ENCODE measurements at places on chromosomes 2 and 18.

DNA sequence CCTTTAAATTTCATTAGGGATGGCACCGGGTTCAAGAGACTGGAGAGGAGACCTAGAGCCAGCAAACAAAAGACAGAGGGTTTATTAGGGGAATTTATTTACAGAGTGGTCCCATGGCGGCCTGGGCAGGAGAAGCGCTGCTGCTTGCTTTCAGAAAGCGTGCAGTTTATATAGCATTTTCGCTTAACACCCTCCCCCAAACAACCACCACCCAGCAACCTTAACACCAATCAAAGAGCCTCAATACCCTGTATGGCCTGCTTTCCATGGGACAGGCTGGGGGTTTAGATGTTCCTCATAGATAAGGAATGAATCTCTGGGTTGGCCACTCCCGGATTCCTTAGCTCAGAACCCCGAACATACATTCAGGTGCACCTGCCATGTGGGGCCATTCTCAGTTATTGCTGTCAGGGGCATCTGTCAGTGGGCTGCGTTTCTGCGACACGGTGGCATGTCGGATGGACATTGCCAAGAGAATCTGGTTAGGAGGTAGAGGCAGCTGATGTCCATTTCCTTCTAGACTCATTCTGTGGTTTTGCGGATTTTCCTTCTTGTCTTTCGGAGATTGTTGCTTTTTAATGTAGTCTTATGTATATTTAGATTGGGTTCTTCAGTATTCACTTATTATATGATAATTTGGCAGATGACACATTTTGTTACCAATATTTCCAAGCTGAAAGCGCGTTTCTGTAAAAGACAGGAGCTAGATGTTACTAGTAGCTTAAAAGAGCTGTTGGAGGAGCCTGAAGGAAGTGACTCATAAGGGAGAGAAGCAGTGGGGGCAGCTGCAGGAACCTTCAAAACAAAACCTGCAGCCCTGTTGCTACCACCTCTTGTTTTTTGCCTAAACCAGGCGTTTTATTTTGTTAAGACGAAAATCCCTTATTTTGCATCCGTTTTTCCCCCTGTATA, 7.2 kb downstream of the AGAP1 start:
- DNase-seq: no peak

GRCh38 chr2:61853086-61853846, 594 bp downstream of the FAM161A start:
- no peak for DNase-seq

DNA sequence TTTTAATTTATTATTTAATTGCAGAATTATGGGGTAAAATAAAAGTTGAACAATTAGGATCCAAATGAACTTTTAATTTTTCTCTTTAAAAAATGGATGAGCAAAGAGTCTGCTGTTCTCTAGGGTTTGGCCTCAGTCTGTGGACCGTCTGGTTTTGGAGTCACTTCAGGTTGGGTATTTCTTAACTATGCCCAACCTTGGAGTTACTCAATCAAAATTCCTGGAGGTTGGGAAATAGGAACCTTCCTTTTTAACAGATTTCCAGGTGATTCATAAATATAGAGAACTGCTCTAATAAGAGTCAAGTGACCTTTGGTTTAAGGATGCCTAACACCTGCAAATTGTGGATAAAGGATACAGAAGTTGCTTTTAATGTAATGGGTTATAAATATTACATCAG, 241.5 kb upstream of the GCFC2 start:
- DNase-seq: no peak

DNA sequence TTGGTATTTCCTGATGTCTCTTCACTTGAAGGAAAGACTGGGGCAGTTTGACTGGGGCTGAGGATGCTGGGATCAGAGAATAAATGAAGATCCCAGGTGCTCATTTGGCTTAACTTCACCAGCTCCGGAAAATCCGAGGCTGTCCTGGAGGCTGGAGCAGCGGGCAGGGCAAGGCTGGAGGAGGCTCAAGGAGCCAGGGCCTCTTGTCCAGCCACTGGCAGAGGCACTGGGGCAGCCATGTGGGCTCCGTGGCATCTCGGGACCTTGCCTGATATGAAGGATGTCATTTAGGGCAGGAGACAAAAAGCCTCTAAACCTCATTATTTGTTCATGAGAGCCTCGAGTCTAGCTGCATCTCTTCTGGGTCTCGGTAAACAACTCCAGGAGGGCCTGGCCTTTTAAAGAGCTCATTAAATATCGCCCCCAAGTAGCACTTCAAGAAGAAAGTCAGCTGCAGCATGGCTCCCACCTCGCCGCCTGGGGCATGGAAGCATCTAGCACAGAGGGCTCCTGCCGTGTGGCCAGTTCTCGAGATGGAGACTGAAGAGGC, 13.5 kb upstream of the GPR55 start:
- DNase-seq: no peak

DNA sequence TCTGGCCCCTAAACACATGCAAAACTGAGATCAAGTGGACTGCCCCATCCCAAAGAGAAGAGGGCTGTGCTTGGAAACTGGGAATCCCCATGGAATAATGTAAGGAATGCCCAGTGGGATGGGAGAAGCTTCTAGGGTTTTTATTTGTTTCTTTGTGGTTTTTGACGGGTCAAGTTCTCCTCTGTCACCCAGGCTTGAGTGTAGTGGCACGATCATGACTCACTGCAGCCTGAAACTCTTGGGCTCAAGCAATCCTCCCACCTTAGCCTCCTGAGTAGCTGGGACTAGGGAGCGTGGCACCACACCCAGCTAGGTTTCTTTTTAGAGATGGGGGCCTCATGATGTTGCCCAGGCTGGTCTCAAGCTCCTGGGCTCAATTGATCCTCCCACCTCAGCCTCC, 101.7 kb upstream of the ZSWIM2 start:
- no peak for DNase-seq

DNA sequence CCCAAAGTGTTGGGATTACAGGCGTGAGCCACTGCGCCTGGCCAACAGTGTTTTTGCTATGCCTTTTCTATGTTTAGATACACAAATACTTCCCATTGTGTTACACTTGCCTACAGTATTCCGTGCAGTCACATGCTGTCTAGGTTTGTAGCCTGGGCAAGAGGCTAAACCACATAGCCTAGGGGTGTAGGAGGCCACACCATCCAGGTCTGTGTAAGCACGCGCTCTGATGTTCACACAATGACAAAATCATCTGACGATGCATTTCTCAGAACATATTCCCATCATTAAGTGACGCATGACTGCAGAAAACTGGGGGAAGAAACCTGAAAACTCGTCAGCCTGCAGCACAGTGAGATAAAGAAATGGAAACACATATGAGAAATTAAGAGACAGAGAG, 46.1 kb upstream of the TWIST2 start:
- no peak for DNase-seq

- DNase-seq: no peak
These were observed 64.1 kb downstream of the PTPN4 start for GRCh38 chr2:119823734-119824334.

DNA sequence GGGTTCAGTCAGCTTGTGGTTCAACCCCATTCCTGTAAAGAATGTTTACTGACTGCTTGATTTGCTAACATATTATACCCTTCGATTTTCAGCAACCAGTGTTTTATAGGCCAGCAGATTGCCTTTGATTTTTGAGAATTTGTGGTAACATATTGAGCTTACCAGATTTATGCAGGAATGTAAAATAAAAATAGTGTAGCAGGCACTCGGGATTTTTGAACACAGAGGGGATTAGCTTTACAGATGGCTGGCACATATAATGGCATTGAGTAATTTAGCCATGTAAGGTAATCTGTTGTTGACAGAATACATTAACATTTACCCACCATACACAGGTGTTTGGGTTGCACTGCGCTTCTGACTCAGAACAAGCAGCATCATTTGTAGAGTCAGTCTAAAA, 354.0 kb downstream of the LRRTM1 start:
- no peak for DNase-seq

DNA sequence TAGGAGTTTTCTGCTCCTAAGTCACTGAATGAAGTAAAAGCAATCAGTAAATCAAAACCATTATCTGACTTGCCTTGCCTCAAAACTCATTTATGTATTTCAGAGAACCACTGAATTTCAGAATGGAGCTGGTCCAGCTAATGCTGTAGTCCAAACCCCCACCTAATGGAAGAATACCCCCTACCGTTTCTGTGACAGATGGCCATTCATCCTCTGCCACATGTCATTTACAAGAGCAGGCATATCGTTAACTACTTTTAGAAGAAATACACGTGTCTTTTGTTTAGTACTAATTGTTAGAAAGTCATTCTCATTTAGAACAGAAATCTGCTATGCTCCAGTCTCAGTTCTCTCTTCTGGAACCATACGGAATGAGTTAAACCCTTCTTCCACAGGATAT, 12.8 kb upstream of the GALNT5 start:
- no peak for DNase-seq

- no peak for DNase-seq
These were observed 265.1 kb upstream of the SIX2 start for GRCh38 chr2:45274250-45274926.

DNA sequence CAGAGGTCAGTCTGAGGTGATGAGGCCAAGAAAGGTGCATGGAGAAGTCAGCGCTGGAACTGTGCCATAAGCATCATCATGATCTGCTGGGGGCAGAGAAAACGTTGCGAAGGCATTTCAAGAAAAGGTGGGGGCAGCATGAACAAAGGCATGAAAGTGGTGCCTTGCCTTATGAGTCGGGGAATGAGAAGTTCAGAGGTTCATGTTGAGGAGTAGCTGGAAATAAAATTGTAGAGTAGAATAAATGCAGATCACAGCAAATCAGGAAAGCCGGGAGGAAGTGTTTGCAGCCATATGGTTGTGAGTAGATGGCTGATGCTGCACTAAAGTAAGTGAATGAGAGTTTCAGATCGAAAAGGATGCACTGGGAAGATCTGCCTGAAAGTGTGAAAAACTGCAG, 72.1 kb upstream of the ARL5A start:
- DNase-seq: no peak

DNA sequence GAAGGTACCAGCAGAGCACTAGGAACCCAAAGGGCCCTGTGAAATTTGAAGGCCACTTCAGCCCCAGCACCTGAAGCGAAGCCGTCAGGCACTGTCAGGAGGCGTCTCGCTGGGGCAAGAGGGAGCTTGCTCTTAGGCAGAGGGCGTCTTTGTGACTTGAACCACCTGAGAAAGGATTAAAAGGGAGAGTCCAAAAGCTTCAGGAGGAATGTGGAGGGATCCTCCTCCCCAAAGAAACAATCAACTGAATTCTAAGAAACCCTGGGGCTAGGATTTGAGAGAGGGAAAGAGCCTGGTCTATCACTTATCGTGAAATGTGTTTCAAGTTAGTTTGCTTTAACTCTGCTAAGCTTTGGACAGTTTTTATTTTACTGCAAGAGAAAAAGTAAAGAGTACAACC, 324.9 kb upstream of the SOX11 start:
- no peak for DNase-seq

GRCh38 chr2:7517088-7517487, 599.9 kb downstream of the RNF144A start:
- no peak for DNase-seq

- no peak for DNase-seq
These were observed 62.2 kb upstream of the RTN4 start for GRCh38 chr2:55112229-55113031.

DNA sequence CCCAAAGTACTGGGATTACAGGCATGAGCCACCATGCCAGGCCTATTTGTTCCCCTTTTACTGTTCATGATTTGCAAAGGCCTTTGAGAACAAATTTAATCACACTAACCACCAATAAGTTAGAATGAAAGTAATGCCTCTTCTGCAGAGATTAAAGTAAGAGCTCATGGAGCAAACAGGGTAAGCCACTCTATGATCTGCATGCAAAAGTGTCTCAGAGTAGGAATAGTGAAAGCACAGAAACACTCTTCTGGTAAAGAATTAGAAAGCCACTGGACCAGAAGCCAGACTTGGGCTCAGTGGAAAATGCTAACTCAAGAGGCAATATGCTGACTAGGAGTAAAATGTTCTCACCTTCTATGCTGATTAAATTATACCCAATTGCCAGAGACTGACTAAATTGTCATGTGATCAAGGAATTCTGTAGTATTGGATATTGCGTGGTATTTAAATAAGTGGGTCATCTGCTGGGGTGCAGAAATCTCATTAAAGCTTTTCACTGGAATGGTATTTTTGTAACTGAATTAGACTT, 235.3 kb upstream of the ERBB4 start:
- DNase-seq: no peak

DNA sequence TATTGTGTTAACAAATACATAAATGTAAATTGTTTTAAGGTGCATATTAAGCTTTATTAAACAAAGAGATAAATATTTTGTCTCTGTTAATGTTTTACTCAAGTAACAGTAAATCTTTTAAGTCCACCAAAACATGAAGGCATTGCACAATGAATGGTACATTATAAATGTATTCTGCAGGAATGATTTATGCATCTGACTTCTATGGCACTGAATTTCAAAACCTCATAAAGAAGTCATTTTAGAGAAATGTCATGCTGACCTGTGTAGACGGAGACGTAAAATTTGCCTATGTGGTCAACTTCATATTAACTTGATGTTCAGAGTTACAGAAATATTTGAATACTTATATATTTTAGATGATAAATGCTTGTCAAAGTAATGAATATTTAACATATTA, 194.7 kb downstream of the BABAM2 start:
- no peak for DNase-seq

- peak; percentile 43 for DNase-seq
These were observed 68.4 kb downstream of the POLR1A start for GRCh38 chr2:86037141-86037794.

GRCh38 chr18:42137693-42138375, 182.8 kb downstream of the PIK3C3 start:
- DNase-seq: no peak

DNA sequence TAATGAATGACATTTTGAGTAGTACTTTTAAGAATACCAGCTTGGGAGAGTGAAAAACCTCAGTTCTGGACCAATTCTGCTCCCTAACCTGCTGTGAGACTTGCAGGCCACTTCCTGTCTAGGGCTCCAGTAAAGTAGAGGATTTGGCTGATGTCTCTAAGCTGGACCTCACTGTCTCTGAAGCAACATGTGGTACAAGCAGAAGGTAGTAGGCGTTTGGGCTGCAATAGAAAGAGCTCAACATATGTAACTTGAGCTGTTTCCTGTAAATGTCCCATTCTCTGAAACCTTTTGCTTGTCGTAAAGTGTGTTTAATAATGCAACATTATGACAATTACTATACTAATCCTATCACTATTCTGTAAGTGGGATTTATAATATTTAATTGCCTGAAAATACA, 213.1 kb downstream of the MYO3B start:
- no peak for DNase-seq

GRCh38 chr2:38438883-38439612, 62.0 kb upstream of the ATL2 start:
- DNase-seq: no peak

- no peak for DNase-seq
These were observed 10.5 kb downstream of the CCDC93 start for GRCh38 chr2:118003396-118003824.

- DNase-seq: peak; percentile 3
These were observed 56.2 kb downstream of the ANKMY1 start for GRCh38 chr2:240501531-240501991.

DNA sequence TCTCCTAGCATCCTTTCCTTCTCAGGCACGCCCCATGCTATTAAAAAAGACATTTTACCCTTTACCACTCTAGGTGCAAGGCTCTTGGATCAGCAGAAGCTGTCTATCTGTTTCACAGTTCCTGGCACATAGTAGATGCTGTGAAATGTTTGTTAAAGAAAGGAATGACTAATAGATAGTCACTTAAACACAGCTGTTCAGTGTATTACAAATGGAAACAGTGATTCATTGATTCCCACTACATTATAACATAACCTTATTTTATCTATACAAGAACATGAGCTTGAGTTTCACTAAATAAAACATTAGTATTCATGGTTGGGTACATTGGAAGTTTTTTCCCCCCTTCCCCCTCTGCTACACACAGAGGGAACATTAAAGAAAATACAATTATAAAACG, 142.1 kb downstream of the ASXL3 start:
- DNase-seq: no peak

GRCh38 chr18:13577781-13578180, 148.6 kb downstream of the FAM210A start:
- DNase-seq: no peak
